ENCODE measurements at places on chromosomes 3 and 15.
A peak's percentile ranks its signal among the peaks of the same experiment; 100 is the strongest.

- DNase-seq = peak; percentile 38
Observed at GRCh38 chr3:152622811-152623167, 212.1 kb upstream of the P2RY1 start.

DNA sequence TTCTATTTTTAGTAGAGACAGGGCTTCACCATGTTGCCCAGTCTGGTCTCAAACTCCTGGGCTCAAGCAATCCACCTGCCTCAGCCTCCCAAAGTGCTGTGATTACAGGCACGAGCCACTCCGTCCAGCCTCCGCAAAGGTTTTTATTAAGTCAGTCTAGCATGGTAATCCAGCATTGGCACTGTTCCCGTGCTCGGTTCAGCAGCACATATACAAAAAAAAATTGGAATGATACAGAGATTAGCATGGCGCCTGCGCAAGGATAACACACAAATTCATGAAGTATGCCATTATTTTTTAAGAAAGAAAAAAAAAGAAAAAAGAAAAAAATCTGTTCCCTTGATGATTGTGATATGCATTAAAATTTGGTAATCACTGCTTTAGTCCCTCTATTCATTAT is 8.5 kb downstream of the CKMT1A start:
- DNase-seq = no peak

GRCh38 chr3:46717447-46718231 is at the start of gene PRSS50:
Gene PRSS50 (minus strand): TSS chr3:46717869. CDS start chr3:46717824, 45 bp downstream.
- DNase-seq = no peak

GRCh38 chr3:43273416-43273815 is 12.9 kb upstream of the SNRK start:
- no peak for DNase-seq

DNA sequence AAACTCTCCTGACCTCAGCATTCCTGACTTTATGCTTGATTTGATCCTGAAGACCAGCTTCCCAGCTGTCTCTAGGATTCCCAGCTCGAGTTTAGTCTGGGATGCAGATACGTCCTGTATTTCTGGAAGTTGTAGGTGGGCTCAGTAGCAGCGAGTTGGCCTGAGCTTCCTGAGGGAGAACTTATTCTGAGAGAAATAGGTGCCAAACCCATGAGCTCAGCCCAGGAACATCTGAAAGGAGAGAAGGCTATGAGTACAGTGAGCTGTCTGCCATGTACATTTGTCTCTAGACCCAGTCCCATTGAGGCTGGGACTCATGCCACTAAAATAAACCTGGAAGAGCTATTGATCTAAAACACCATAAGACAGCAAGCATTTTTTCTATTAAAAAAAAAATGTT is 36.6 kb upstream of the SLC9A9 start:
- no peak for DNase-seq

- DNase-seq = no peak
Observed at GRCh38 chr3:81270603-81271379, 490.7 kb downstream of the GBE1 start.

- DNase-seq = no peak
Observed at GRCh38 chr3:196272826-196273225, 14.7 kb downstream of the PCYT1A start.

- DNase-seq = no peak
Observed at GRCh38 chr15:88477126-88477525, 9.6 kb downstream of the MRPS11 start.

- no peak for DNase-seq
Observed at GRCh38 chr15:41483115-41483514, 10.6 kb upstream of the ITPKA start.

GRCh38 chr3:39166932-39167532 is 13.6 kb upstream of the CSRNP1 start:
- peak; percentile 98 for DNase-seq

DNA sequence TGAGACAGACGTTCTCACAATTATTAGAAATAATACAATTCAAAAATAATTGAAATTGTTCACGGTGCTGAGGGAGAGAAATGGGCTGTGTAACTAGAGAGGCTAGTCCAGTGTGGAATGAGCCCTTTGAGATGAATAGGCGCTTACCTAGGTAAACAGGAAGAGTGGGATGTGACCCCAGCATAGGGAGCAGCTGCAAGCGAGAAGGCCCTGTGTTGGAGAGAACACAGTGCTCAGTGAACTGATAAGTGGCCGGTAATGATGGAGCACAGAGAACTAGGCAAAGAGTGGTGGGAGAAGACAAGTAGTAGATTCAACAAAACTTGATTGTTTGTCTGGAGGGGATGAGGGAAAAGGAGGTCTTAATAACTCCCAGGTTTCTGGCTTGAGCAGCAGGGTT is 103.9 kb downstream of the HCN4 start:
- no peak for DNase-seq

GRCh38 chr3:94305835-94306611 is 243.2 kb downstream of the NSUN3 start:
- DNase-seq = no peak

DNA sequence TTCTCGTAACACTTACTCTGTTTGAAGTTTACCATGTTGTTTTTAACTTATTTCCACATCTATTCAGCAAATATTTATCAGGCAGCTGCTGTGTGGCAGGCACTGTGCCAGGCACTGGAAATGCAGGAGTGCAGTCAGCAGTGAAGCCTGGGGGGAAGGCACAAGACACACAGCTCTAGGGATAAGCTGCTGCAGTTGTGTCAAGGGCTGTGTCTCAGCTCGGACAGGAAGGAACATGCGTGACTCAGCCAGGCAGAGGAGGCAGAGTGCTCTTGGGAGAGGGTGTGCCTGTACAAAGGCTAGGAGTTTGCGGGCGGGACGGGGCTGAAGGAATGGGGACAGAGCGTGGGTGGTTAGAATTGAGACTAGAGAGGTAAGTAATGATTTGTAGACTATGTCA is 24.7 kb downstream of the LYSMD4 start:
- peak; percentile 94 for DNase-seq

- no peak for DNase-seq
Observed at GRCh38 chr3:44309500-44309899, 29.1 kb upstream of the TCAIM start.

GRCh38 chr3:131143802-131144201 is 117.1 kb downstream of the NEK11 start:
- DNase-seq = no peak

DNA sequence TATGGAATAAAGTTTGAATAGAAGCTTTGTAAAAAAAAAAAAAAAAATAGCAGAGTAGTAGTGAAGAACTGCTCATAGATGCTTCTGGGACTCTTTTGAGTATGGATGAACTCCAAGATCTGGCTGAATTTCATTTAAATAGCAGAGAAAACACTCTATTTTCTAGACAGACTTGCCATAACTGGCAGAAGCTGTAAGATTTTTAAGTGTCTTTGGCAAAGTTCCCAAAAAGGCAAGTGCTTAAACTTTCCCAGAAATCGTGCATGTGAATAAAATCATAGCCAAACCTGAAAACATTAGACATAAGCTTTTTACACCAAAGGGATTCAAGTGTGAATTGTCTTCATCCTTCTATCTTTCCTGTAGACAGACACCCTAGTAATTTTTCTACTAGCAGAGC is 110.3 kb upstream of the MITF start:
- no peak for DNase-seq

DNA sequence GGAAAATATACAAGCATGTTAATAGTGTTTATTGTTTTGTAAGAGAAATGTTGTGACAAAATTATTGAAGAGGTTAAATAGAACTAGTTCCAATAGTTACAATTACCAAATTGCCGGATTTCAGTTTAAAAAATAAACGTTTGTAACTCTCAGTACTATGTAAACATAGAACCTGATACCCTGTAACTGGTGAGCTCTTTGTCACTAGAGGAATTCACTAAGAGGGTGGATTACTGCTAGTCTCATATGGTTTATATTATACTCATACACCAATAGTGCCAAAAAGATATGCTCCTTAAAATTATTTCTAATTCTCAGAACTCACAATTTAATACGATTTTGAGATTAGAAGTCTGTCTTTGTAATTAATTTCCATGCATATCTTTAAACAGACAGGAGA is 7.6 kb upstream of the GMNC start:
- no peak for DNase-seq

GRCh38 chr3:140854961-140855360 is 86.7 kb upstream of the SLC25A36 start:
- peak; percentile 32 for DNase-seq

DNA sequence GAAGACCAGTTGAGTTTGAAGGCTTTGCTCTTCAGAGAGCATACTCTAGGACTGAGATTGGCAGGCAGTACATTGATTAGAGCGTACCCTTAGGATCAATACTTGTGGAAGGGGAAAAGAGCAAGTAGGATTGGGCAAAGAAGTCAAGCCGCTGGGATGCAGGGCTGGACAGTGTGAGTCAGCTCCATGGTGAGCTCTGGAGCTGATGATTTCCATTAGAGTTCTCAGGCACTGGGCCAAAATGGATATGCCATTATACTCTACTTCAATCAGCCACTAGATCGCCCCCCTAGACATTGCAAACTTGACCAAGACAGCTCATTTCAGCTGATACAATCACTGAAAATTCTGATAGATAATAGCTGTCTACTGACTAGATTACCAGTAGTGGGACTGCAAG is 432.7 kb upstream of the ALCAM start:
- DNase-seq = no peak

DNA sequence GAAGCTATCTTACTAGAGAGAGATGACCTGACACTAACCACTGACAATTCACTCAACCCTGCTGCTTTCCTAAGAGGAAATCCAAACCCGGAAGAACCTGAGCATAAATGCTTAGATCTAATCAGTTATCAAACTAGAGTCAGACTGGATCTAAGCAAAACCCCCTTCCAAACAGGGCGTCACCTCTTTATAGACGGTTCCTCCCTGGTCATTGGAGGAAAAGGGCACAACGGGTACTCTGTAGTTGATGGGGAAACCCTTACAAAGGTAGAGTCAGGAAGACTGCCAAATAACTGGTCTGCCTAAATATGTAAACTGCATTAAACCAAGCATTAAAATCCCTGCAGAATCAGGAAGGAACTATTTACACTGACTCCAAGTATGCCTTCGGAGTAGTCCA is 41.3 kb upstream of the FSTL1 start:
- DNase-seq = no peak

- no peak for DNase-seq
Observed at GRCh38 chr3:18127174-18127858, 297.8 kb downstream of the SATB1 start.

DNA sequence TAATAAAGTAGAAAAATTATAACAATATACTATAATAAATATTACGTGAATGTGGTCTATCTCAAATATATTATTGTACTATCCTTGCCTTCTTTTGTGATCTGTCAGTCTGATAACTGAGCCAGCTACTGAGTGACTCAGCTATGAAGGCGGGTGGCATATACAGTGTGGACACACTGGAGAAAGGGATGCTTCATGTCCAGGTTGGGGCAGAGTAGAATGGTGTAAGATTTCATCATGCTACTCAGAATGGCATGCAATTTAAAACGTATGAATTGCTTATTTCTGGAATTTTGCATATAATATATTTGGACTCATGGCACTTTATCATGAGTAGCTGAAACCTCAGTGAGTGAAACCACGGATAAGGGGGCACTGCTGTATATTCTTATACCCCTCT is 172.9 kb upstream of the TBC1D5 start:
- DNase-seq = peak; percentile 62

GRCh38 chr15:76168237-76168984 is 108.6 kb downstream of the TMEM266 start:
- no peak for DNase-seq

- no peak for DNase-seq
Observed at GRCh38 chr3:157398598-157398997, 38.1 kb upstream of the PTX3 start.

GRCh38 chr3:177772908-177773557 is 575.8 kb upstream of the TBL1XR1 start:
- DNase-seq = no peak

GRCh38 chr3:191975936-191976335 is 515.0 kb downstream of the PYDC2 start:
- DNase-seq = no peak

- DNase-seq = no peak
Observed at GRCh38 chr3:146256851-146257486, 6.1 kb upstream of the PLSCR4 start.

DNA sequence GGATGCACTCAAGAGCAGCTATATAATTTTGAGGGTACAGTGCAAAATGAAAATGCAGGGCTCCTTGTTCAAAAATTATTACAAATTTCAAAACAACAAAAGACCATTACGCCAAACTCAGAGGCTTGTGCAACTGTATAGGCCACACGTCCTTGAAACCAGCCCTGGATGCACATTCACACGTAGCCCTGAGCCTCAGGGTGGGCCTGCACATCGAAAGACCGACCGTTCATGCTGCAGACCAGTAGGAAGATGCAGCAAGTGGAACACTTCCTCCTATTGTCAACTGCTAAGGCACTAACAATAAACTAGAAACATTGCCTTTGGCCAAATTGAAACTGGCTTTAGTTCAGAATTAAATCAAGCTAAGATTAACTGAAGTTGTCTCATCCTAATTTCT is 174.7 kb downstream of the SHOX2 start:
- DNase-seq = no peak

GRCh38 chr3:31925271-31925630 is 55.8 kb downstream of the OSBPL10 start:
- no peak for DNase-seq

- DNase-seq = no peak
Observed at GRCh38 chr3:14225421-14225820, 46.8 kb downstream of the LSM3 start.

DNA sequence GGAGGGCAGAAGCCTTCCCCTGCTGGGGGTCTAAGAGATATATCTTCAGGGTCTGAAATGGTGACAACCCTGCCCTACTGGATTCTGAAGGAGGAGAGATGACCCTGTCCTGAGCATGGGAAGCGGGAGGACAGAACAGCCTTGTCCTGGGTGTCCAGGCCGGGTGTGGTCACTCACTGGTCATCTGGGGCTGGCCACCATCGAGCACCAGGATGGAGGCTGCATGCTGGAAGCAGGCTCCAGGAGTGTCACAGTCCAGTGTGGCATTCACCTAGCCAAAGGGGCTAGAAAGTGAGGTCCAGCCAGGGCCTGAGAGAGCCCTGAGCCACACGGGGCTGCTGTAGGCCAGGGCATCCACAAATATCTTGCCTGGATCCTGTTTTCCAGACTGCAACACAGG is 5.2 kb downstream of the CDHR4 start:
- no peak for DNase-seq

DNA sequence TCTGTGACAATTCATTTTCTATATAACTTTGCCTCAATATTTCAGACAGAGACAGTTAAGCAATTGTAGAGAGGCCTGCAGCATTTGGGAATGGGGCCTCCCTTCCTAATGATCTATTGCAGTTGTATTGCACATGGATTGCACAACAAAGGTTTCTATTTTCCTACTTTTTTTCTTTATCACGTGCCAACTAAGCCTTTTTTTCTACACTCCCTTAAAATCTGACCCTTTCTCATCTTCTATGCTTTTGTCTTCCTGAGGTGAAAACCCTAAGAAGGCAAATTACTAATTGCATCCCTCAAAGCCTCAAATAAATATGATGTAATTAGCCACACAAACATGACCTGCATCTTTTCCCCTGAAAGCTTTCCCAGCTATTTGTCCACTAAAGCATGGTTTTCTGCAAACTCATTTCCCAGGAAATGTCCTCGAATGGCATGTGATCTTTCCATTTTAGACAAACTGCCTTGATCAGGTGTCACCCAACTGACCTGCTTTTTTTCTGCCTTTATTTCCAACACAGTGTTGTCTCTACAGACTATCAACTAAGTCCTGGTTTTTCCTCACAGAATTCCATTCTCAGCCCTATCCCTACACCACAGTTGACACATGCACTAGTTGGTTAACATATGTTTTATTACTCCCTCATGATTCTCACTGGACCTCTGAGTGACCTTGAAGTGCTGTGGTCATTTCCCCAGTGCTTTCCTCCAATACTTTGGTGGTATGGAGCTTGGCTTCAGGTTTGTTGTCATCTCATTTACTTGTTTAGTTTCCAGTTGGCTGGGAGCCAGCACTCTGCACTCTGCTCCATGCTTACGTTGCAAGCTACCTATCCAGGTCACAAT is 31.9 kb upstream of the TSC22D2 start:
- peak; percentile 26 for DNase-seq

Data from bronchial epithelial cell (primary cell).